ENCODE measurements at places on chromosomes 4 and X.

DNA sequence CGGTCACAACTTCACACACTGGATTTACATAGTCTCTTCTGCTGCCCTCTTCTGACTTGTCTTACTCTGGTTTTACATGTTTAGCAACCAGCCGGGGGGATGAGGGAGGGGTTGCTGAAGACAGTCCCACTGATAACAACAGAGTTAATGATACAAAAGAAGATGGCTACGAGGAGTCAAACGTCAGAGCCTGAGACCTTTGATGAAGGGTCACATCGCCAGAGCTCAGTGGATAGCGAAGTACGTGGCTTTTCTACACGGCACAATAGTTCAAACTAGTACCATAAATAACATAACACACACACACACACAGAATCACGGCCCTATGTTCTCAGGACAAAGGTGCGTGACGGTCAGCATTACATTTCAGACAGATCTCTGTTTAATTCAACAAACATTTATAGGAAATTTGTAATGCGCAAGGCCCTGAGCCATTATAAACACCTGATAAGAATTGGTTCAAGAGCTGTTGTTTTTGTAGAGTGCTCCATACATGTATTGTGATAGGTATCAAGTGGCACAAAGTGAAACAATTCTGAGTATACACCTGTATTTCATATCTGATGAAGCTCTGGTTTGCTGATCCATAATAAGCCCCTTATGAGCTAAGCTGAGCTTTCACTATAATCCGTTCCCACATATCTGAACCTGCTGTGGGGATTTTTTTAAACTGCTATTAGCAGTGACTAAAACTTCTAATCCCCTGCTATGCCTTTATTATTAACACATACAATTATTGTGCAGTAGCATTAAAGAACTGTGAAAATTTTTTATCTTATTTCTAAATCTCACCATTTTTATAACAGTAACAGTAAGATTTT is 100.0 kb downstream of the NR3C2 start:
- no peak for DNase-seq

DNA sequence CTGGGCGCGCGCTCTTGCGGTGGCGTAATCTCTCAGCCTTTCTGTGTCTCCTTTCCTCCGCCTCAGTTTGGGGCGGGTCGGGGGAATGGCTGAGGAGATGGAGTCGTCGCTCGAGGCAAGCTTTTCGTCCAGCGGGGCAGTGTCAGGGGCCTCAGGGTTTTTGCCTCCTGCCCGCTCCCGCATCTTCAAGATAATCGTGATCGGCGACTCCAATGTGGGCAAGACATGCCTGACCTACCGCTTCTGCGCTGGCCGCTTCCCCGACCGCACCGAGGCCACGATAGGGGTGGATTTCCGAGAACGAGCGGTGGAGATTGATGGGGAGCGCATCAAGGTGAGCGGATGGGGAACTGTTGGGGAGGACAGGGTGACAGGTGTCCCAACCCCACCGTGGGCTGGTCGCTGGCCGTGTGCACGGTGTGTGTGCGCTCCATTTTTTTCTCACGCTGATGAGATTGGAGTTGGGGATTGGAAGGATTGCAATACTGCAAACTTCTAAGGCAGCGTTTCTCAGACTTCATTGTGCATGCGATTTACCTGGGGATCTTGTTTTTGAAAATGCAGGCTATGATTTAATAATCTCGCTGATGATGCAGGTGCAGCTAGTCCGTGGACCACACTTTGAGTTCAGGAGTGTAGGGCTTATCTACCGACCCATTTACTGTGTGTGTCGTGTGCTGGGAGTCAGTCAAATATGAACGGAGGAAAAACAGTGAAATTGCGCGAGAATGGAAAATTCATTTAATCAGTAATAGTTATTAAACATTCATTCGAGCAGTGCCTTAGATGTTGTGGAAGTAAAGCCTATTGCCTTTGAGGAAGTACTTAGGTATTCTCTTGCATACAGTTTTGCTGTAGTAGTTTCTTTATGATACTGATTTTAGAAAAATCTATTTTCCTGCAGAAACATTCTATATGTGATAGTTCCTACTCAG is at the start of gene RAB33B:
RAB33B (plus strand) TSS at position 11 of the 935 bp plus-strand sequence; CDS start at position 86, 75 bp downstream.
- no peak for DNase-seq

DNA sequence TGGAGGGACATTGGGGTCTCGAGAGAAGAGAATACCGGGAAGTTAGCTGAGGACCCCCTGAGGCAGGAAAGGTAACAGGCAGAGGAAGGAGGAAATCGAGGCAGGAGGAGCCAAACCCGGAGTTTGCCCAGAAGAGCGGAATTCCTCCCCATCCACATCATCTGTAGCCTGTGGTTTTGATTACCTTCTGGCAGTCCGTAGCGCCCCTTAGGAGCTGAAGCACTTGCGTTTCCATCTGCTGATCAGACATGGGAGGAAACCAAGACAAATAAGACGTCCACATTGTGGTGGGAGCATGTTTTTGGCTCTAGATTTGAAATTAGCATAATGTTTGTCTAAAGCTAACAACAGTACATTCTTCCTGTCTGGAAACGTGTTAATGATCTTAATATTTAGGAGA is 26.8 kb upstream of the HMX1 start:
- no peak for DNase-seq

GRCh38 chr4:111905511-111905910 is 239.7 kb upstream of the FAM241A start:
- DNase-seq, result no peak

DNA sequence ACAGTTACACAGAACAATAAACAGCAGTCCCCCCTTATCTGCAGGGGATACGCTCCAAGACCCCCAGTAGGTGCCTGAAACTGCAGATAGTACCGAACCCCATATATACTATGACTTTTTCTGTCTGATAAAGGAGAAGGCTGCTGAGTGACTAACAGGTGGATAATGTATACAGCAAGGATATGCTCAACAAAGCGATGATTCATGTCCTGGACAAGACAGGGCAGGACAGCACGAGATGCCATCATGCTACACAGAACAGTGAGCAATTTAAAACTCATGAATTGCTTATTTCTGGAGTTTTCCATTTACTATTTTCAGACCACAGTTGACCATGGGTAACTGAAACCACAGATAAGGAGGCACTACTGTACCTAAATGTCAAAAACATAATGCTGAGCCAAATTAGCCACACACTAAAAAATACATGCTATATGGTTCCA is 76.1 kb downstream of the MANBA start:
- DNase-seq, result no peak

DNA sequence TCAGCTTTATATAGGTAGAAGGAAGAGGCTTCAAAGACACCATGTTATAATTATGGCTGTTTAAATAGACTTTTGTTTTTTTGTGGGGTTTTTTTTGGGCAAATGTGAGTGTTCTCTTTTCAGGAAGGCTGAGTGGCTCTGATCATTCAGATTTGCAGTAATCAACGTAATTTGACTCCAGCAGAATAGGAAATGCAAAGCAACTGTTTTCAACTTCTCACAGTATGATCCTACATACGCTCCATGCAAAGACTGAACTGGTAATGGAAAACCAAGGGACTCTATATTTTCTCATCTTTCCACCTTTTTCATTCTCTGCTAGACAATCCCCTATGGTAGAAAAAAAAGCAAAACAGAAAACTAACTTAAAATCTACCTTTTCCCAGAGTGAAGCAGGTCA is 10.8 kb downstream of the ADH1B start:
- DNase-seq, result no peak

GRCh38 chr4:146124023-146124680 is 51.4 kb upstream of the LSM6 start:
- no peak for DNase-seq

GRCh38 chr4:180336494-180337090 is 1906.6 kb upstream of the TENM3 start:
- DNase-seq, result peak; percentile 9

Data from stomach (tissue), 19 donors.